ENCODE measurements at places on chromosomes 3 and 15. TPM values are rescaled to one million over a fixed set of nuclear protein-coding genes. Genes with fewer than 3 reads are reported as not detected.

FGD5 gene
- not detected for total RNA-seq

PLA2G4B gene
- 0.62 TPM for total RNA-seq

ERICH6 gene
- total RNA-seq: 0.06 TPM

DNA sequence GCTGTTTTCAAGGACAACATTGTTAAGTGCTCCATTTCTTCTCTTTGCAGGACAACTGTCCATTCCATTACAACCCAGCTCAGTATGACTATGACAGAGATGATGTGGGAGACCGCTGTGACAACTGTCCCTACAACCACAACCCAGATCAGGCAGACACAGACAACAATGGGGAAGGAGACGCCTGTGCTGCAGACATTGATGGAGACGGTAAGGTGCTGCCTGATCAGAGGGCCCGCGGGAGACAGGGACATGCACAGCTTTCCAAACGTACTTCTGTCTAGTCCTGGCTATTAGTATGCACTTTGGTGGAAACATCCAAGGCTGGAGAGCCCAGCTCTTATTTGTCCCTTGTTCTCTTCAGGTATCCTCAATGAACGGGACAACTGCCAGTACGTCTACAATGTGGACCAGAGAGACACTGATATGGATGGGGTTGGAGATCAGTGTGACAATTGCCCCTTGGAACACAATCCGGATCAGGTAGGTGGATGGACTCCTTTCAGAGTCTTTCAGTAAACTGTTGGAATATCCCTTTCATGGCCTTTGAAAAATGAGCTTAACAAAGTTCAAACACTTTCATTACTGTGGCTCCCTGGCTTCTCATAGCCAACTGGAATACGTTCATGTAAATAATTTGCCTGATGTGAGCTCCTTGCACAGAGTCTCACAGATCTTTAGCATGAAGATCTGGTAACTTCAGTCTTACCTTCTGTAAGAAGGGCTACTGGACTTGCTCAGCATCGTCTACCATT is 10.4 kb downstream of the THBS1 start:
- no peak for DNase-seq

GRCh38 chr15:101318147-101318819 is 23.2 kb upstream of the SNRPA1 start:
- no peak for DNase-seq

- DNase-seq: no peak
These were observed 14.2 kb downstream of the CPA3 start for GRCh38 chr3:148879256-148879655.

GRCh38 chr3:149085828-149086231 is 503 bp downstream of the HLTF start:
- no peak for DNase-seq
